ENCODE measurements at places on chromosomes 11 and 22.
A peak's percentile ranks its signal among the peaks of the same experiment; 100 is the strongest.

GRCh38 chr22:47928631-47929030 is 1166.2 kb downstream of the TBC1D22A start:
- no peak for DNase-seq

- DNase-seq, result no peak
Observed at GRCh38 chr22:29580200-29580810, 608 bp downstream of the NIPSNAP1 start.

DNA sequence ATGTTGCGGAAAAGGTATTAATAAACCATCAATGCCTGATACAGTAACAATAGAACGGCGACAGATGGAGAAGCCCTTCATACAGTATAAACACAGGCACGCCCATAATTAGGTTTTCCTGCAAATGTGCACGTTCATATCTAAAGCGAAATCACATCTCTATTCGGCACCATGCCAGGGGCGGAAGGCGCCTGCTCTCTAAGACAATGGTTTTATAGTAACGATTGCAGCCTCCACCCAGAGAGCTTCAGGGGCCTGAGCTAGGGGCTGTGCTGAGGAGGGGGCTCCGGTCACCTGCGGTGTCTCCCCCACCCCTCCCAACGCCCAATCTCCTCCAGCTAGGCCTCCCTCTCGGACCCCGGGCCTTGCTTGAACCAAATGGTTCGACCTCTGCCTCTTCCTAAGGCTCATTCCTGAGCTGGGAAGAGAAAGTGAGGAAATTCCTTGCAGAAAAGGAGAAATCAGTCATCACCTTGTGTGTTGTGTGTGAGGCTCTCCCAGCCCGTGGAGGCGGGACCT is 9.6 kb downstream of the KRTAP5-5 start:
- DNase-seq, result no peak

- DNase-seq, result no peak
Observed at GRCh38 chr11:7577291-7578190, 63.7 kb downstream of the PPFIBP2 start.

DNA sequence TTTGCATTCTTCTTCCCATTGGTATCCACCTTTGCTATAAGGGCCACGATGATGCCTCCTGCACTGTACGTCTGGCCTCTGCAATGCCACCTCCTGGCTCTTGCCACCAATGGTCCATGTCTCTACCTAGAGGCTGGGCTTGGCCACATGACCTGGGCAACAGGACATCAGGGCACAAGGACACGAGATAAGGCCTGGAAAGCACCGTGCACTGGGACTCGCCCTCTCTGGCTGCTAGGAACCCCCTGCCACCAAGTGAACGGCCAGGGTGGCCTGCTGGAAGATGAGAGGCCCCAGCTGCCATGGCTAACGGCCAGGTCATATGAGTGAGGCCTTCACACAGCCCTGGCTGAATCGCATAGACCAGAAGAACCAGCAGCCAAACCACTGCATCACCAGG is 87.4 kb downstream of the TRMU start:
- DNase-seq, result no peak

GRCh38 chr11:130314184-130314749 is 450 bp downstream of the ZBTB44 start:
- DNase-seq, result peak; percentile 69

DNA sequence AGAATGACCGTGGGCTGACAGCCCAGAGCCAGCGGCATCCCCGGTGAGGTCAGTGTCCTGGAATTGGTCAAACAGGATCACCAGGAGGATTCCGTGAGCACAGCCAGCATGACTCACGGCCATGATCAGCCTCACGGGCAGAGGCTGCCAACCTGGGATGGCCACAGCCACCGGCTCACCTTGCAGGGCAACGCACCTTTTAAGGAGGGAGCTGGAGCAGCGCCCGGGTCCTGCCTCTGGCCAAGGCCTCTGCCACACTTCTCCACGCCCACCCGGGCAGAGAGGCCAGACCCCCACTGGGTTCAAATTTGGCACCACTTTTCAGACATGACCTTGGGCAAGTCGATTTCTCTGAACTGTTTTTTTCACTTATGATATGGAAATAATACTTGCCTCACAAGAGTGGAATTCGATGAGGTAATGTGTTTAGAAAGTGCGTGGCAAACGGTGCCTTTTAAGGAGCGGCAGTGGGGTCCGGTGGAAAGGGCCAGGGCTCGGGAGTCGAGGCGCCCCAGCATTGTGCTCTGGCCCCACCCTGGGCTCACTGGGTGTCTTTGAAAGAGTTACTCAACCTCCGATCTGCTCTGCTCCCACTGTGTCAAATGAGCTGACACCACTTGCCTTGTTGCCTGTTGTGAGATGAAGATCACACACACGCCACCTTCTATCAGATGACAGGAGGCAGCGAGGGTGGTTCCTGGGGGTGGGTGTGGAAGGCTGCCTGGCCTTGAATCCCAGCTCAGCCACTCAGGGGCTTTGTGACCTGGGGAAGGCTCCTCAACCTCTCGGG is 16.0 kb downstream of the TXN2 start:
- no peak for DNase-seq

DNA sequence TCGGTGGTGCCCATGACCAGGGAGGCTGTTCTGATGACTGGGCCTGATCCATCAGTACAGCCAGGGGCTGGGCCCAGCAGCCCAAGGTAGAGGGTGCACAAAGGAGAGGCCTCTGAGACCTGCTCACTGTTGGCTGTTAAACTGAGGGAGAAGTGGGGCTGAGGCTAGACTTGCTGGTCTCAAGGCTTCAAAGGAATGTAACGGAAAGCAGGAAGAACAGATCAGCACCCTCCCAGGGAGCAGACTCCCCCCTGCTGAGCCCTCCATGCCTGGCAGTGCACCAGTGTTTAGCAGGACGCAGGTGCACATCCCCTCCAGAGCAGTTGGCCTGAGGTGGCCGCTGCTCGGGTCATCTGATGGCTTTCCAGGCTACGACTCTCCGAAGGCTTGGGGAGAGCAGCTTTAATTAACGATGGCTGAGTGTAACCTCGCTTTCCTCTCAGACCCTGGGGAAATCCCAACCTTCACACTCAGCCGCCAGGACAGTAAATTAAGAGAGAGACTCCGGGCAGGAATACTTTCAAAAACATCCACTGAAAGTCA is 255.7 kb upstream of the NARS2 start:
- no peak for DNase-seq

DNA sequence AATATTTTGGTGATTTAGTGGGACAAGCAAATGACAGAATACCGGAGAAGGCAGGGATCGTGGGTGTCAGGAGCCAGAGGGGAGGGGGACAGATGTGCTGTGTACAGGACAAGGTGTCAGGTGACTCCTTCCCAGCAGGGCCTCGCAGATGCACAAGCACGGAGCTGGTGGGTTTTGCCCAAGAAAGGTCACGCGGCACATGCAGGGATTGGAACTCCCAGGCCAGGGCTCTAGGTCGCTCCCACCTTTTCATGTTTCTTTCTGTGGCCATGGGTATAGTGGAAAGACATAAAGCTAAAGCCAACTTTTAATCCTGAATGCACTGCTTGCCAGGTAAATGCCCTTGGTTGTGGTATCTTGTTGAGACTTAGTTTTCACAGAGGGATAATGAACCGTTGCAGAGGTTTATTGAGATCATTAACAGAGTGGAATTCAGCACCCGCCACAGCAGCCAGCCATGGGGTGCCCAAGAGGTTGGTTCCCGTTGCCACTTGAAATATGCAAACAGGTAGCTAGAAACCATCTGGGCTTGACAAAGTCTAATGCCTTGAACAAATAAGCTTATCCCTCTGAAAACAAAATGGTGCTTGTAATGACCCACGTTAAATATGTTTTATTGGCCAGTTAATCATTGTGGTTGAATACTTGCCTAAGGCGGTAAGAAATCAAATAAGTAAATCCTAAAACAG is 10.1 kb downstream of the C22orf23 start:
- DNase-seq, result no peak

DNA sequence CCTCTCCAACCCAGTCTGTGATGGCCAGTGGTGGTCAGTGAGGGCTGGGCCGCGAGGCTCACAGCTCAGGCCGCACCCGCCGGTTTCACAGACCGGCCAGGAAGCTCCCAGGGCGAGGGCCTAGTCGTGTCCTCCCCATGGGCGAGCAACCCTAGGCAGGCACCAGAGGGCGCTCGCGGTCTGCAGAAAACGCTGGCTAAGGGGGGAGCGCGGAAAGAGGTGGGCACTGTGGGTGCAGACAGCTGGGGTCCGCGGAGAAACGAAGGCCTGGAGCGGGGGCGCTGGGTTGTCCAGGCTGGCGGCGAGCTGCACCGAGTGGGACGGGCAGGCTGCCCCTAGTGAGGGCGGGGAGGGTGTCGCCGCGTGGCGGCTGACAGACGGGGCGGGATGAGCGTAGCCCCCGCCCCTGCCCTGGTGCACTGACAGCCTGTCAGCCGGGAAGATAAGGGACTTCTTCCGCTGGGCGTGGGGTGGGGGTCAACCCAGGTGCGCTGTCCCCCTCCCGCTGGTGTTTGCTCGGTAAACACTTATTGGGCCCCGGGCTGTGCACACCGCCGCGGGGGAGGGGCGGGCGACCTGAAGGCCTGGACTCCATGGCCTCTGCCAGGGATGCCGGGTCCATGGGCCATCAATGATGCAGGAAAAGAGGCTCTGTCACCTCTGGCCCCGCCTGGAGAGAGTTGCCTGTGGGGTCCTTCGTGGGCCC is 7.5 kb downstream of the GP1BB start:
- DNase-seq, result peak; percentile 73

All from activated naive CD4-positive, alpha-beta T cell (primary cell).